ENCODE measurements at places on chromosomes 12 and 14.
A peak's percentile ranks its signal among the peaks of the same experiment; 100 is the strongest.

- DNase-seq: no peak
Measured at GRCh38 chr14:38243696-38244240, 12.1 kb downstream of the CLEC14A start.

GRCh38 chr14:74858022-74858421 lies 17.9 kb downstream of the PROX2 start:
- no peak for DNase-seq

DNA sequence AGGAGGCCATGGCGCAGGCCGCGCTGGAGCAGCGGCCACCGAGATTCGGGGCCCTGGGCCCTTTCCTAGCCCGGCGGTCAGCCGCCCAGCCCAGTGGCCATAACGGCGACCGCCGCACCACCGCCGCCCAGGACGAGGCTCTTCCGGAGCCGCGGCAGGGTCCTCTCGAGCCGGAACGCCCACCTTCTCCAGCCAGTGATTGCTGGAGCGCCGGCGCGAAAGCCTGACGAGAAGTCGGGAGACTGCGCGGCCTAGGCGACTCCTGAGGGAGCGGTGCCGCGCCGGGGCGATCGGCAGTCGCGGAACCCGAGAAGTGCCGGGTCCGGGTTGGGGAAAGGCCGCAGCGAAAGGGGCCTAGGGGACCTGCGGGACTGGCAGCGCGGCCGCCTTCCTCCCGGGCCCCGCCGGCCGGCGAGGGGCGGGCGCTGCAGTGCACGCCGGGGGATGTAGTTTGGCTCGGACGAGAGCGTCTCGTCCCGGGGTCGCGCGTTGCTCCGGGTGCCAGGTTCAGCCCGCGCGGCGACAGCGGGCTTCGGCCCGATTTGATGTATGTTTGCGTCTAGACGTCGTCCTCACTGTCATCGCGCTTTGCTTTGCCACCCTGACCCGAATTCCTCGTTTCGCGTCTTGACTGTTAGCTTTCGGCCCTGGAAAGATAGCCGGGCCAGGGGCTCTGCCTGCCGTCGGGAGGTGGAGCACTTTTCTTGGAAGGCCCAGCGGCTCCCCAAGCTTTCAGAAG lies at the start of gene VTI1B:
TSS of gene VTI1B (minus strand) at position 153 of the 739 bp plus-strand sequence. CDS start at position 10, 143 bp downstream.
- DNase-seq: peak; percentile 79

- DNase-seq: no peak
Measured at GRCh38 chr12:69274861-69275260, 35.5 kb downstream of the CPSF6 start.

DNA sequence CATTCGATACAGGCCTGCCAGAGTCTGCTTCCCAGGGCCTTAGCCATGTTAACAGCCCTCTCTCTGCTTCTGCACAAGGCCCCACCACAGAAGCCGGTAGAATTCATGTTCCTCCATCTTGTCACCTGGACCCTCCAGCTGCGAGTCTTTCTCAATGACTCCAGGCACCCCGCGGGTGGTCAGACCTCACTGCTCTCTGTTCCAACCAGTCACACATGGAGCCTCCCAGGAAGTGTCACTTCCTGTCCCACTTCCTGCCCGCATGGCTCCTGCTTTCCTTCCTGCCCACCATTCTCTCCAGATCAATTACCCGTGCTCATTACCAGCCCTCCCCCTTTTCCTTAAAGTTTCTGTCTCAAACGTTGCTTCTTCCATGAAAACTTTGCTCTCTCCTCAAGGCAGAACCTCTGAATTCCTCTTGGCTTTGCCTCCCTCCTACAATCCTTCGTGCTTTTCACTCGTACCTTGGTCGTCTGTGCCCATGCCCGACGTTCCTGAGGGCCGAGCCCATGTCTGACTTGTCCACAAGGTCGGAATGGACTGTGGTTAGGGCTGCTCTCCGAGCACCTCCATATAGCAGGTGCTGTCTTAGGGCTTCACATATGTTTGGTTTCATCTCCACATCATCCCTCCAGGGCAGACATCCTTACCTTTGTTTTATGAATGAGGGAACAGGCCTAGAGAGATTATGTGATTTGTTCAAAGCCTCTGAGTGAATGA lies 172.1 kb downstream of the TSPAN9 start:
- no peak for DNase-seq

- no peak for DNase-seq
Measured at GRCh38 chr14:95208598-95208997, 51.3 kb upstream of the DICER1 start.

DNA sequence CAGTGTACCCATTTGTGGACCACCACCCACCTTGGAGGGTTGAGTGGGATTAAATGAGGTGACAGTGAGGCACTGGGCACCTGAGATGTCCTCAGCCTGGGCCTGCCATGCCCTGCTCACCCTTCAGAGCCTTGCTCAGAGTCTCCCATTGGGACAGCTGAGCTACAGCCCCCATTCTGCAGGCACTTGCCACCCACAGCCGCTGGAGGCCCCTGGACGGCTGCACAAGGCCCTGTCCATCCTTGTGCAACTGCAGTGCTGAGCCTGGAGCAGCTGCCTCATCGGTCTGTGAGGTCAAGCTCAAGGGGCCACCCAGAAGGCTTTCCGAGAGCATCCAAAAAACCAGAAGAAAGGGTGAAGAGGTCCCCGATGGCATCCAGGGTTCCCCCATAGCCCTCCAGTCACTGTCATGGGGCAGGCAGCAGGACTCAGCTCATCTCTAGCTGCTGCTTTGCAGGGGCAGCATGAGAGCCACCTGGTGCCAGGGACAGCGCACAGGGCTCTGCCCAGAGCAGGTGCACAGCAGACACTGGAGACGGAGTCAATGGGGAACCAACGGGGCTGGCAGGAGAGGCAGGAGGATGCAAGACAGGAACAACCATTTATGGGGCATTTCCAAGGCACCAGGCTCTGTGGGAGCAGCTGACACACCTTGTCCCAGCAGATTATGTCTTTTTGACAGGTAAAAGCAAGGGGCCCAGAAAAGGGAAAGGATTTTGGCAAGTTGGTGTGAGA lies 84.6 kb downstream of the ARL6IP4 start:
- DNase-seq: no peak

GRCh38 chr14:70354204-70354603 lies 5.3 kb downstream of the COX16 start:
- no peak for DNase-seq
